ENCODE measurements at places on chromosomes 16 and 17.

- no peak for DNase-seq
Measured at GRCh38 chr17:29686993-29687590, 64.4 kb upstream of the CORO6 start.

DNA sequence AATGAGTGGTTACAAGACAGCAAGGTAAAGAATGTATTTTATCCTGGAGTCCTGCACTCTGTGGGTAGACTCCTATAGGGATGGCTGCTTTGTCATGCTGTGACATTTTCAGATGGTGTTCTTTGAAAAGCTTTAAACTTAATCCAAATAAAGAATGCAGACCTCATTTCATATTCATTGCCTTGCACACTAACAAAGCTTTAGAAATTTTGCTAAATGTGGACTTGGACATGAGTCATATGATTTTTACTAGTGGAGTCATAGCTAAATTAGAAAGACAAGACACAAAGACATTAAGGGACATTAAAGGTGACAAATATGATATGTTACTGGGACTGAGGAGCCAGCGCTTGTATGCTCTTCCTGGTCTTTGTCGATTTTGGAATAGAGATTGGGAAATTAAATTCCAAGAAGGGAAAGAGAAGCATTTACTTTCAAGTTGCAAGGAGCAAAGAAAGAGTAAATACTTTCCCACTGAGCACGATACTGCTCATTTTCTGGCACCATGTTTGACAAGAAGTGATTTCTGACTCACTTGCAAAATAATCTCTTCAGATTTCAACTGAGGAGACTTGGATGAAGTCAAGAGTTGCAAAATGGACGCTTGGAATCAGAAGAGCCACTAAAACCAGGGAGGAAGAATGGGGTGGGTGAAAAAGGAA, 152.9 kb upstream of the MYOCD start:
- DNase-seq: no peak

DNA sequence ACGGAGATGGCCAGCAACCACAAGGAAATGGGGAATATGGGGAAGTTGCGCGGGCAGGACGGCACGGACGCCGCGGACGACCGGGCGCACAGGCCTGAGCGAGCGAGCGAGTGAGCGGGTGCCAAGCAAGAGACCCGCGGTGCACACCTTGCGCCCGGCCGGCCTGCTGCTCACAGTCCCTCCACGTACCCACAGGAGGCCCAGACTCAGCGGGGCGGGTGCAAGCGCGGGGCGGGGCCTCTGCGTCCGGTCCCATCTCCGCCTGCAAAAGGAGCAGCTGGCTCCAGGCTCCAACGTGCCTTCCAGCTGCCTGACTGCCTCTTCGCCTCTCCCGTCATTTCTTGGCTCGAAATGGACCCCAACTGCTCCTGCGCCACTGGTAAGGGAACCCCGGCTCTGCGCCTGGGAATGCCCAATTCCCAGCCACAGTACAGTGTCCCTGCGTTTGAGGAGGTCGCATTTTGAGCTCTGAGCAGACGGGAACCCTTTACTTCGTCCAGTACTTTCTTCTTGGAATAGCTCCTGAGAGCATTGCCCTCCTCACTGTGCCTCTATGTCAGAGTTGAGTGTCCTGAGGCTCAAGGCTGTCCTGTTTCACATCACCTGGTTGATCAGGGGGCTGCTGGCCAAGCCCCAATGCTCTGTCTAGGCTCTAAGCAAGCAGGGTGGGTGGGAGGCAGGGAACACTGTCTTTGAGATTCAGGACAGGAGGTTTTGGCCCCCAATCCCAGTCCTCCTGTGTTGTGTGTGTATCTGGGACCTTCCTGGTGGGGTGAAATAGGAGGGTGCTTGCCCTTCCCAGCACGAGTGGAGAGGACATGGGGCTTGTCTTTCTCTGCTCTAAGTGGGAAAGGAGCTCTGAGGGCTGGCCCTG, 8.1 kb upstream of the MT1E start:
- no peak for DNase-seq

DNA sequence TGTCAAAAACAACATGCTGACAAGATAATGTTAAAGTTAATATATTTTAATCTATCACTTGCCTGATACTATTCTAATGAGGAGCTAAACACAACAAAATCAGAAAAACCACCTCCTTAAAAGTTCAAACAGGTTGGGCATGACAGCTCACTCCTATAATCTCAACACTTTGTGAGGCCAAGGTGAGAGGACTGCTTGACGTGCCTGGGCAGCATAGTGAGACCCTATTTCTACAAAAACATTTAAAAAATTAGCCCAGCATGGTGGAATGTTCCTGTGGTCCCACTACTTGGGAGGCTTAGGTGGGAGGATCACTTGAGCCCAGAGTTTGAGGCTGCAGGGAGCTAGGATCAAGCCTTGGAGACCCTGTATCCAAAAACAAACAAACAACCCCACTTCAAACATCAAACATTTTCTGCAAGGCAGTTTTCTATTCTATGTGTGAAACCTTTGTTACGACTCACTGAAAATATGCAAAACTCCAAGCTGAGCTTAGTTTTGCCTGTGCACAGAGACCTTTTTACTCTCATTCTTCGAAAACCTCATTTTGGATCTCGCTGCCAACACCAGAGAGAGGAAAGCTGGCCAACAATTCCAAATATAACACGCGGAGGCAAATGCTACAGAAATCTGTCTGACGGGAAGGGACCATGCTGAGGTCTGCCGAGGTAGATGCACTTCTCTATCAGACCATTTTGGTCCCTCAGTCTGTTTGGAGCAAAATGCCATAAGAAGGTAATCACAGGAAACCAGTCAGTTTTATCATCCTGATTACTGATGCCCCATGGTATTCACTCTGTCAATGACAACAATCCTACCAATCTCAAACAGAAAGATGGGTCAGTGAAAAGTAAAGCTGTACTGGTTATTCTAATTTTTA, 6.2 kb downstream of the PHF12 start:
- DNase-seq: no peak

GRCh38 chr16:28522792-28523191, 16.0 kb downstream of the NUPR1 start:
- DNase-seq: no peak

DNA sequence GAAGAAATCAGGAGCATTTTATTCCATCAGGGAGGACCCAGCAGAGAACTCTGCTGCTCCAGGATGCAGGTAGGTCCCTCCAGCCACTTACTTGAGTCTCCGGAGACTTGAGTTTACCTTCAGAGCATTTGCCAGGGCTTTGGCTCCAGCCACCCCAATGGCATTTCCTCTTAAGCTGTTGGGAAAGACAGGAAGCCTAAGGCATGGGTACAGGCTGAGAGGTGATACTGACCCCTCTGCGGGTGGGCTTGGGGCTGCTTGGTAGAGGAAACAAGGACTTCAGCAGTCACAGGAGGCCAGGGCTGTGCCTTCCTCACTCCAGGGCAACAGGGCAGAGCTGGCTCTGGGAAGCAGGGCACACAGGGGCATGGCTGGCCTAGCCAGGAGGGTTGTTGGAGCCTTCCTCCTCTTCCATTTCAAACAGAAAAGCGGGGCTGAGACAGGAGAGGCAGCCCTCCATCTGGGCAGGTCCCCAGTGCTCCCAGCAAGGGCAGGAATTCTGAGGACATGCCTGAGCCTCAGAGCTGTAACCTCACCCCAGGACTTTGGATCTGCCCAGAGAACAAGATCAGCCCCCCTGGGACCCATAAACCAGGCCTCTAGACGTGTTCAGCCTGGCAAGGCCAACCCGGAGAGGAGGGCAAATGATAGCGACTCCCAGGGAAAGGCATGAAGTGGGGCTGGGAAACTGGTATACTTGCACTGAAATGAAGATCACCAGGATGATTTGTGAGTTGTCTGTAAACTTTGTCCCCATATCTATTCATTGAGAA, 34.4 kb downstream of the NLRC3 start:
- DNase-seq: no peak

DNA sequence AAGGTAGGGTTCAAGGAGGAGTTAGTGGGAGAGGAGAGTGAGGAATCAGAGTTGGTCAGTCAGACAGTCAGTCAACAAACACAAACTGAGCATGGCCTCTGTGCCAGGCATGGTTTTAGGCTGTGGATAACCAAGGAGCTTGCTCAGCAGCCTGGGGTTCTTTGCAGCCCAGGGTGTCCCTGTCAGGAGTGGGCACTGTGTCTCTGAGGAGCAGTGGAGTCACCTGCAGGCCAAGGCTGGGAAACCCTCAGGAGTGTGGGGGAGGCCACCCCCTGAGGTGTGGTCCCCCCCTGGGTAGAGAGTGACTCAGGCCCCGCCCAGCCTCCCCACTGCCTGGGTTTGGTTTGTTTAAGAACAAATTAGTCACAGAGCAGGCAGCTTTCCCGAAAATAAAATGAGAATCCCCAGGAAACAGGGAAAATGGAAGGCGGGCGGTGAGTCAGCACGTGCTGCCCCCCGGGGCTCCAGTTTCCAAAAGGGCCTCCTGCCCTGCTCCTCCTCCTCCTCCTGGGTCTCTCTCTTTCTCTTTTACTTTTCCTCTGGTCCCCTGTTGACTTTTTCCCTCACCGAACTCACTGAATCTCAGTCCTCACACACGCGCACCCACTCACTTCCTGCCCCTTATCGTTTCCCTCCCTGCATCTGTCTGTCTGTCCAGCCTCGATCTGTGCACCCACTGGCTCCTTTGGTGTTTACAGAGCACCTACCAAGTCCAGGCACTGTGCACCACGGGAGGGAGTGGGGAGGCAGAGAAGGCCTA, 44.3 kb downstream of the SOCS3 start:
- no peak for DNase-seq

DNA sequence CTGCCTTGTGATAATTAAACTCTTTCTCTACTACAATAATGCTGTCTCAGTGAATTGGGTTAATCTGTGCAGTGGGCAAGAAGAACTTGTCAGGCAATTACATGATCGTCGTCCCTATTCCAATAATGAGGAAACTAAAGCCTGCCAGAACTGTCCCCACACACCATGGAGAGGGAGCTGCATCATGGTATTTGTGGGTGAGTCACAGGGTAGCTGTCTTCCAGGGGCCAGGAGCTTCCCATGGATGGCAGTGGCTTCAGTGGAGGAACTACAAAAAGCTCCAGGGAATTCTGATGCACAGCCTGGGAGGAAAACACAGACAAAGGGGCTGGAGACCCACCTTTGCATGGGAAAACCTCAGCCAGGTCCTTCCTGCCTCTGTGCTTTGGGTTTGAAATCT, 83.3 kb upstream of the C16orf82 start:
- DNase-seq: no peak

DNA sequence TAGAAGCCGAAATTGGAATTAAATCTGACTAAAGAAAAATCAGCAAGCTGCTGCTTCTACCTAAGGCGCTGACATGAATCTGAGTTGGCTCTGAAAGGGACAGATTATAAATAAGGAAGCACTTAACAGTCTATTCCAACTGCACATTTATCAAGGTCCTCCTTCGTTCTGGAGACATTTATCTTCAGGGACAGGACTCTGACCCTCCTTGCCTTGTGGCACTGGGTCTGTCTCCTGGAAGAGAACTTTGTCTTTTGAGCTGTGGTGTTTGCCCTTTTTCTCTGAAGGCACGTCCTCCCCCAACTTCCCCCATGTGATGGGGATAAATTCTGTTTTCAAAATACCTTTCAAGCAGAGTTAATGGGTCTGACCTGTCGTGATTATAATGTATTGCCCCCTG, 47.0 kb upstream of the MARCHF10 start:
- DNase-seq: no peak

GRCh38 chr17:64472564-64472963, 23.6 kb downstream of the MILR1 start:
- DNase-seq: no peak

GRCh38 chr17:61496174-61496956, 44.1 kb downstream of the TBX4 start:
- DNase-seq: no peak

- peak; percentile 42 for DNase-seq
Measured at GRCh38 chr17:57833179-57833939, 16.5 kb downstream of the MRPS23 start.

DNA sequence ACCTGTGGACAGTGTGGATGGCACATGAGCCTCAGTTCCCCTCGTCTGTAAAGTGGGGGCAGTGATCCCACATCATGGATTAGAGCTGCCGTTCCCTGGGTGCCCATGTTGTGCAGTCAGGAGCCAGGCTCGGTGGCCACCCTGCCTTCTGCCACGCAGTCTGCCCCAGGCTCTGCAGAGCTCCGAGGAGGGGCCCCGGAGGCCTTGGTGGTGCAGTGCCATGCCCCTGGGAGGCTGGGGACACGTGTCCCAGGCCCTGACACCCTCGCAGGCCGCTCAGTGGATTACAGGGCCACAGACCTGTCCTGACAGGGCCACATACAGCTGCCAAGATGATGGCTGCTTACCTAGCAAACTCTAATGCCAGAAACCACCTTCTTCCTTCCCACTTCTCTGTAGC, 59.7 kb upstream of the ZNF469 start:
- no peak for DNase-seq

GRCh38 chr17:80892019-80892855, 99.4 kb upstream of the CHMP6 start:
- no peak for DNase-seq

DNA sequence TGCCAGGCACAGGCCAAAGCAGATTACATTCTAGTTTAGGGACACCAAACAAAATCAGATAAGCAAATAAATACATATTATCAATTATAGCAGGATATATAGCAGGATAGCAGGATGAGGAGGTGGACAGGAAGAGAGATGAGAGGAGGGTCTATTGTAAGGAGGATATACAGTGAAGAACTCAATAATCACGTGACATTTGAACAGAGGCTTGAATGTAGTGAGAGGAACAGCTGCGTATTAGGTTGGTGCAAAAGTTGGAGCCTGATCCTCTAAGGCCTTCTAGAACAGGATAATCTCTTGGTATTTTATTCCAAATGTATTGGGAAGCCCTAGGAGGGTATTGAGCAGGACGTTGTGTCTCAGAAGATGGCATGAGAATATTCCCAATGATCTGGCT, 136.7 kb downstream of the CYLD start:
- DNase-seq: no peak

DNA sequence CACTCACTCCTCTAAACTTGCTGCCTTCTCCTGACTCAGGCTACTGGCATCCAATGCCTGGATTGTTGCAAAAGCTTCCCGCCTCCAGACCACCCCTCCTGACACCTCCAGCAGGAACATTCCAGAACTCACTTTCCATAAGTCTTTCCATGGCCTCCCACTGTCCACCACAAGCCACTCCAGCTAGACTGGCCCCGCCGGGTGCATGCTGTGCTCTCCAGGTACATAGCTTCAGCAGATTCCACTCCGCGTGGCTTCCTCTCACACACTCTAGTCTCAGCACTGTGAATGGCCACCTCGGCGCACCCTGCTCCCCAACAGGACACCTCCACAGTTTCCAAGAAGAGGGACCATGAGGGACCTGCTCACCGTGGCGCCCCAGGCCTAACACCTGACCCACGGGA, 25.9 kb upstream of the FAAP100 start:
- DNase-seq: no peak

GRCh38 chr16:9334103-9334502, 242.7 kb downstream of the HAPSTR1 start:
- no peak for DNase-seq

DNA sequence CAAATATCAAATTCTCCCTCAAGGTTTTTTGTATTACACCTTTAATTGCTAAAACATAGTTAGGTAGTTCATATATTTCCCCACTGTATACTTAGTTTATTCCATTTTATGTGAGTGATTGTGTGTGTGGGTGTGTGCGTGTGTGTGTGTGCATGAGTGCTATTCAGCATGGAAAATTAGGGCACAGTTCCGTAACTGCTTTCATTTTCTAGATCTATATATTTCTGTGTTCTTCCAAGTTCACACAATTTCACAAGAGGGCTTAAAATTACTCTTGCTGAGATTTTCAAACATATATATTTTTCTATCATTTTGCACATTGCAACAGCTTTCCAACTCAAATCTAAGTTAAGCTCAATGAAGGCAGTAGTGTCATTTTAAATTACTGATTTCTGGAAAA, 782.9 kb upstream of the SOX9 start:
- no peak for DNase-seq
